ENCODE measurements at places on chromosomes 11 and 22. TPM values are rescaled to one million over a fixed set of nuclear protein-coding genes. Genes with fewer than 3 reads are reported as not detected.

Gene SCGB2A2
- total RNA-seq = not detected

Gene GAL
- total RNA-seq = 0.59 TPM

Gene ENTHD1
- 0.31 TPM for total RNA-seq

Gene IL18
- total RNA-seq = not detected

Gene TBX10
- not detected for total RNA-seq

Gene ZP1
- not detected for total RNA-seq

Gene HNRNPUL2
- 54.4 TPM for total RNA-seq

Gene OR4D11
- not detected for total RNA-seq

Gene TMEM184B
- total RNA-seq = 21.4 TPM

Gene MEI1
- total RNA-seq = 28.3 TPM

Gene SCYL1
- 74.3 TPM for total RNA-seq

Gene KCNJ11
- total RNA-seq = 0.43 TPM

Gene SCUBE2
- total RNA-seq = 0.70 TPM

Gene SUN2
- 142 TPM for total RNA-seq

Gene CRYBB3
- not detected for total RNA-seq

Gene TLCD5
- not detected for total RNA-seq

Gene TMPRSS5
- 1.2 TPM for total RNA-seq

All from activated naive CD4-positive, alpha-beta T cell treated with anti-CD3 and anti-CD28 coated beads, Interleukin-2, amount 50 U/mL, for 72 hours (primary cell).